CD4-positive, alpha-beta T cell treated with Interleukin-4 for 4 hours (primary cell): ENCODE measurements at places on chromosomes 1 and 21.

DNA sequence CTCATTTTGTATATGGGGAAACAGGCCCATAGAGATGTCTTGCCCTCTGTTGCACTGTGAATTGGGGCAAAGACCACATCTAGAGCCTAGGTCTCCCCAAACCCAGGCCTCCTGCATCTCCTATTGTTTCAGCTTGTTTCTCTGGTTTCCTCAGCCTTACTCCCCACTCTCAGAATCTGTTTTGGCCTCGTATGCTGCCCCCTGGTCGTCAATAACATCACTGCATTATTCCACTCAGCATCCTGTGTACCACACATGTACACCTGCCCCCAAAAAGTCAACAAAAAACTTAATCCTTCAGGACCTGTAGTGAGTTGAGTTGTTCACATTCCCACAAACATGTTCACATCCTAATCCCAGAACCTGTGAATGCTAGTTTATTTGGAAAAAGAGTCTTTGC, 184.8 kb downstream of the BRINP2 start:
- DNase-seq = no peak

DNA sequence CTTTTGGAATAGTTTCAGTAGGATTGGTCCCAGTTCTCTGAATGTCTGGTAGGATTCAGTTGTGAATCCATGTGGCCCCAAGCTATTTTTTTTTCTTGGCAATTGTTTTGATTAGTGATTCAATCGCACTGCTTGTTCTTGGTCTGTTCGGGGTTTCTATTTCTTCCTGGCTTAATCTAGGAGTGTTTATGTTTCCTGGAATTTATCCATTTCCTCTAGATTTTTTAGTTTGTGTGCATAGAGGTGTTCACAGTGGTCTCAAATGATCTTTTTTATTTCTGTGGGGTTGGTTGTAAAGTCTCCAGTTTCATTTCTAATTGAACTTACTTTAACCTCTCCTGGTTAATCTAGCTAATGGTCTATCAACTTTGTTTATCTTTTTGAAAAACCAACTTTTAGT, 117.6 kb downstream of the NME7 start:
- DNase-seq = no peak

DNA sequence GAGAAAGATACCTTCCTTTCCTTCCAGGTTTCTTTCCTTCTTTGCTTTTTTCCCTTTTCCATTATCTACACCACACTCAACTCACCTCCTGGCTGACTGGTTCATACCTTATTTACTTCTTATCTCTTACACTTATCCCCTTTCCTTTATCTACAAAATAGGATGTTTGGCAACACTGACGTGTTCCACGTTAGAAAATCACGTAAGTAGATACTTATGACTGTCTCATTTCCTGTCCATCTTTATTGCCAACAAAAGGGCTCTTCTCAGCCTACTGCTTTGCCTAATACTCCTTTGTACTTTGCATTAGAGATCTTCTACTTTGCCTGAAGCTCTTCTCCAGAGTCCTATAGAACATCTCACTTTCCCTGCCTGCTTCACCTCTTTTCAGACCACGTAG, 25.1 kb downstream of the SYNJ1 start:
- no peak for DNase-seq

DNA sequence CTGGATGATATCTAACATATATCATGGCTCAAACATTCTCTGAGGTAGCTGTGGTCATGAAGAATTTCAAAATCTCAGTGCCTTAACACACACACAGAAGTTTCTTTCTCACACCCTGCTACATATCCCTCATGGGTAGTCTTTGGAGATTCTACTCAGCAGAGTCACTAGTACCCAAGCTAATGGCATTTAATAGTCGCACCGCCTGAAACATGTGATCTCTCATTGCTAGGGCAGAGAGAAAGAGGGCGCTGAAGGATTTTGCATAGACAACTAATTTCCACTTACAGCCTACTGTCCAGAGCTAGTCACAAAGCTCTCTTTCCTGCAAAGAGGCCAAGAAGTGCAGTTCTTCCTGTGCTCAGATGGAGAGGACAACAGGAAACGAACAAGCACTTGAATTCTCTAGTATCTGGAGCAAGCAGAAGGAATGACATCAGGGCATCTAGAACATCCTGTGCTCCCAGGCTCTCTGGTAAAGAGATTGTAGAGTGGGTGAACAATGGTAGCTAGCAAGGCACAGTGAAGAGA, 183.4 kb upstream of the PTBP2 start:
- DNase-seq = no peak

DNA sequence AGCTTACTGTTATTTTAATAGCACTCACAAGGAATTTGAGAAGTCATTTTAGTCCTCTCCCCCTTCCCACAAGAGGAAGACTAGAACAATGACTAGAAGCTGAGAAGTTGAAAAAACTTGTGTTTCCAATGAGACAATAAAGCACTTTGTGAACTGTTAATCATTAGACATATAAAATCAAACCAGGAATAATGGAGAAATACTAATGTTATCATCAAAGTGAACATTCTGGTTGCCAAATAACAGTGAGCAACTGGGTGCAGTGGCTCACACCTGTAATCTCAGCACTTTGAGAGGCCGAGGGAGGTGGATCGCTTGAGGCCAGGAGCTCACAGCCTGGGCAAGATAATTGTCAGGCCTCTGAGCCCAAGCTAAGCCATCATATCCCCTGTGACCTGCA, 54.0 kb upstream of the RASAL2 start:
- DNase-seq = no peak

- no peak for DNase-seq
Measured at GRCh38 chr1:178330848-178331497, 165.8 kb downstream of the CLEC20A start.

DNA sequence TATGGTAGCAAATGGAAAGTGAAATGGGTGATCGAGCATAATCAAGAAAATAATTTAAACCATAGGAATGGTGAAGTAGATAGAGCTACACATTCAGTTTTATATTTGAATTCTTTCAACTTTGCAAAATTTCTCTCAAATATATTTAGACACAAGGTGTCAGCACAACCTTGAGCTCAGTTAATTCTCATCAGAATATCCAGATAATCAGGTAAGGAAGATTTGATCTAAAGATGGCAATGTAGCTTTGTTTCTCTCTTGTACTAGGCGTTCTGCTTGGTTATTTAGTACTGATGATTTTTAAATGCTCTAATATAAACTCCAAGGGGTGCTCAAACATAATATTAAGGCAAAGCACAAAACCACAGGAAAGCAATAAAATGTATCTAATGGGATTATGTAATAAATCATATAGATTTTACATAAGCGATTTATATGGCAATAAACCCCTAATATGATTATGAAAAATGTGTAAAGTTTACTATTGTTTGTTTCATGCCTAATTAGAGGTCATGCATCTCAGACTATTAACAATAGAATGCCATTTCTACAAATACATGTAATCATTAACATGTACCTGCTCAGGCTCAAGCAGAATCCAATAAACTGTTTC, 32.4 kb upstream of the SERTAD4 start:
- DNase-seq = no peak
